ENCODE measurements at places on chromosomes 2 and 18.

- peak; percentile 69 for DNase-seq
Measured at GRCh38 chr2:36351736-36352349, 3.7 kb upstream of the CRIM1 start.

DNA sequence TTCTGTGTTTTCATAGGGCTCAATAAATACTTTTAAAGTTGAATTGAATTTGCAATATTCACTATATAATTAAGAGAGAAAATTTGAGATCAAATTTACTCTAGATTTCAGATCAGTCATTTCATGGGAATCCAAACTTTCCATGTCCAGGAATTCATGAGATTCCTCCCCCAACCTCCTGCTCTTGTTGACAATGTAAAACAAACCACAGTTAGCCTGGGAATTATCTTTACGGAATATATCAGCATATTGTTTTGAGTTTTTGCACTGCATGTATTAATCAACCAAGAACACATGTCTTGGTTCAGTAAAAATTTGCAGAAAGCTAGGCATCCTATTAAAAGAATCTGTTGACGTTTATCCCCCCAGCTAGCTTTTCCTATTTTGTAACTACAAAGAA is 42.3 kb downstream of the CYP1B1 start:
- DNase-seq, result no peak

GRCh38 chr2:8115456-8115855 is 566.4 kb upstream of the ID2 start:
- no peak for DNase-seq

- no peak for DNase-seq
Measured at GRCh38 chr2:103009871-103010270, 248.0 kb downstream of the TMEM182 start.

DNA sequence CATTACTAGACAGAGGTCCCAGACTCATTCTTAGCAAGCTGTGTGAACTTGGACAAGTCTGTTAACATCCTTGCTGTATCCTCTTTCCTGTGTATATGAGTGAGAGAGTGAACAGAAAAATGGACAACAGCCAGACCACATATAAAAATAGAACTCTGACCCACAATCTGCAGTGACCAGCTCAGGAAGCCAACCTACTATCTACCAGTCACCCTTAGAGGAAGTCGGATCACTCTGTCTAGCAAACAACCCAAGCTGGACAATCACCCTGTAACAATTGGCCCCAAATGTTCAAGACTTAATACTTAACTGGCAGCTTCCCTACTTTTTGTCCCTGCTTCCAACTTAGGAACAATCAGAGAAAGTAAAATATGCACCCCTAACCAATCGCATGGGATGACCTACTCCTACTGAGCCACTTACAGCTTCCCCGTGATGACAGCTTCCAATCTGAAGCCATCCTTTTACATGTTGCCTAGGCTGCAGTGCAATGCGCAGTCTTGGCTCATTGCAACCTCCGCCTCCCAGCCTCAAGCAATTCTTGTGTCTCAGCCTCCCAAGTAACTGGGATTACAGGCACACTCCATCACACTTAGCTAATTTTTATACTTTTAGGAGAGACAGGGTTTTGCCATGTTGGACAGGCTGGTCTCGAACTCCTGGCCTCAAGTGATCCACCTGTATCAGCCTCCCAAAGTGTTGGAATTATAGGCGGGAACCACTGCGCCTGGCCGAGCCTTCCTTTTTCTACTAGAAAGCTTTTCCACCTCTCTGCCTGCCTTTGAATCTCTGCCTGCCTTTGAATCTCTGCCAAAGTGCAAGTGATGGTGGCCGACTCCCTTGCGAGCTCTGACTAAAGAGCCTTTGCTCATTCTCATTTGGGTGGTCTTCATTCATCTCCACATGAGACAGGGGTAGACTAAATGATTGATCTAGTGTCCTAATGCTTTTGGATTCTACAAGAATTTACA is 158.3 kb upstream of the NDUFV2 start:
- DNase-seq, result no peak

GRCh38 chr2:3341336-3341735 is 36.3 kb downstream of the EIPR1 start:
- no peak for DNase-seq

- no peak for DNase-seq
Measured at GRCh38 chr2:194494401-194494800, 1162.6 kb upstream of the SLC39A10 start.

DNA sequence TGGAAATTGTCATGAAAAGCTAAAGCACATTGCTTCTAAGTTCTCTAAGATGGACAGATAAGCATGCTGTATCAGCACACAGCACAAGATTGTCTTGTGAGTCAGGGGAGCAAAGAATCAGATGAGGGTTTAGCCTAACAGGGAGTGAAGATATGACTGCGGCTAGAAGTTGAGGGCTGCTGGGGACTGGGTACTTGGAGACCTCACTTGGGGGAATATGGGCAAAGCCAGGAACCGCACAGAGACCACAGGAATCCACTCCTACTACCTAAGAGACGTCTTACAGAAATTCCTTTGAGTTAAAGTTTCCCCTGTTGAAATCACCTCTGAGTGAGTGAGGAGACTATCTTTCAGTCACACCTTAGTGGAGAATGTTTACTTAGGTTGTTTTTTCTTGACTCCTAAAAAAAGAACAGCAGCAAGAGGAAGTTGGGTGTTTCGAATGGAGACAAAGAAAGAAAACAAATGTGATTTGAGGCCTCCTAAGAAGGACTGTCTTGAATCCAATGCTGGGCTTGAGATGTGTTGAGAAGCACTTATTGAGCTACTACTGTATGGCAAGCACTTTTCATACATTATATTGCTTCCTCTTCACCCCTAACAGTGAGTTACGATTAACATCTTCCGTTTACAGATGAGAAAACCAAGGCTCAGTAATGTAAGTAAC is 100.7 kb downstream of the ANKRD44 start:
- DNase-seq, result peak; percentile 78

- DNase-seq, result no peak
Measured at GRCh38 chr2:110910423-110910822, 178.1 kb downstream of the ACOXL start.

- no peak for DNase-seq
Measured at GRCh38 chr2:15642011-15642814, 50.5 kb downstream of the DDX1 start.

GRCh38 chr2:96143848-96144480 is 1.3 kb downstream of the DUSP2 start:
- DNase-seq, result peak; percentile 67

DNA sequence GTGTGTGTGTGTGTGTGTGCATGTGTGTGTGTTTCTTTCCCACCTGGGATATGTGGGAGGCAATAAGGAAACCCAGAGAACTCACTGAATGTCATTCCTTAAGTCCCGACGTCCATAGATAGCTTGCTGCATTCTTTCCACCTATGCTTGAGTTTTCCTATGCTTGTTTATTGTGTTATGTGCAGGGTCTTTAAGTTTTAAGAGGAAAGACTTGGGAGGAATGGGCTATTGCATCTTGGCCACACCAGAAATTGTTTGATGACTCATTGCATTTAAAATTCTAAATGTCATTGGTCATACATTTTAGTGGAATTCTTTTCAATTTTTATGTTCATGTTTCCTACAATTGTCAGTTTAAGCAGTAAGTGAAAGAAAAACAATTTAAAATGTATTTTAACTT is 33.7 kb downstream of the STARD6 start:
- no peak for DNase-seq

- DNase-seq, result peak; percentile 52
Measured at GRCh38 chr2:166539340-166540162, 45.5 kb upstream of the SCN7A start.

- no peak for DNase-seq
Measured at GRCh38 chr2:60745761-60746160, 10.3 kb upstream of the PAPOLG start.

- peak; percentile 22 for DNase-seq
Measured at GRCh38 chr2:127407661-127408003, 10.6 kb upstream of the PROC start.

DNA sequence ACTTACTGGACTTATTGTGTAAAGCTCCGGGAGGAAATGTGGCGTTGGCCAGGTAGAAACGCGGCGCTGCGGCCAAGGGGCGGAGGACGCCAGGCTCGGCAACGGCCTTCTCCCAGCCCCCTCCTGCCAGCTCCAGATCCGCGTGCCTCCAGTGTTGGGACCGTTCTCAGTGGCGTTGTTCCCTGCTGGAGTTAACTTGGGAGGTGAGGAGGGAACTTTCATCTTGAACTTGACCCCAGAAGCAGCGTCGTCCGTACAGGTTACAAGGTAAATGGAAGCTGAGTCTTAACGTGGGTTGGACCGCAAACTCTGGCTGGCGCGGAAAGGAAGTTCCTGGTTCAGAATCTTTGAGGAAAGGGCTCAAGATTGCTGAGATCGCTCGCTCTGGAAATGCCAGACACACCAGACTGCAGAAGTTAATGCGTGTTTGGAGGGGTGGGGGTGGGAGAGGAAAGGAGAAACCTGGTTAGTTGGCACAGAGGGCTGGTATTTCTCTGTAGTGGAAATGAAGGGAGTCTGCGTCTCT is 1.3 kb downstream of the TANC1 start:
- DNase-seq, result no peak

- DNase-seq, result no peak
Measured at GRCh38 chr2:33909945-33910695, 311.0 kb upstream of the FAM98A start.

- no peak for DNase-seq
Measured at GRCh38 chr2:41572154-41572553, 475.7 kb upstream of the PKDCC start.

DNA sequence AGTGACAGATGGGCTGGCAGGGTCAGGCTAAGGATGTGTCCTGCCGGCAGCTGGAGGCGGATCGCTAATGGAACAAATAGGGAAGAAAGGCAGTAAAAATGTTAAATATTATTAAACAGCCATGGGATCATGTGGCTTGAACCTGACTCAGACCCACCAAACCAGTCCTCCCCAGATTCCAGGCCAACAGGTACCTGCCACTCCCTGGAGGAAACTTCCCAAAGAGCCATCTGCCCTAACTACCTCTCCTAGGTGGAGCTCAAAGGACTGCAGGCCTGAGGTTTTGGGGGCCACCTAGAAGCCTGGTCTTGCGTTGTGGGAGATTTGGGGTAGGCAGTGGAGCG is 34.3 kb downstream of the CIB4 start:
- DNase-seq, result no peak

GRCh38 chr18:59275406-59275949 is 2.2 kb upstream of the RAX start:
- no peak for DNase-seq

- DNase-seq, result peak; percentile 46
Measured at GRCh38 chr2:229856413-229856812, 65.4 kb downstream of the TRIP12 start.

- no peak for DNase-seq
Measured at GRCh38 chr2:40487602-40488001, 35.7 kb upstream of the SLC8A1 start.

- DNase-seq, result no peak
Measured at GRCh38 chr18:12639990-12640880, 17.7 kb downstream of the SPIRE1 start.

DNA sequence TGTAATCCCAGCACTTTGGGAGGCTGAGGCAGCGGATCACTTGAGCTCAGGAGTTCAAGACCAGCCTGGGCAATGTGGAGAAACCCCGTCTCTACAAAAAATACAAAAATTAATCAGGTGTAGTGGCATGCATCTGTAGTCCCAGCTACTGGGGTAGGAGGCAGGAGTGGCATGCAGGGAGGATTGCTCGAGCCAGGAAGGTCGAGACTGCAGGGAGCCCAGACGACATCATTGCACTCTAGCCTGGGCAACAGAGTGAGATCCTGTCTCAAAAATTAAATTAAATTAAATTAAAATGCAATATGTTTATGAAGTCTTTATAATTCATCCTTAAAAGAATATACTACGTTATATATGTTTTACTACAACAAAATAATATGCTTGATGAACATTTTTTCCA is 38.1 kb downstream of the CHN1 start:
- DNase-seq, result no peak

DNA sequence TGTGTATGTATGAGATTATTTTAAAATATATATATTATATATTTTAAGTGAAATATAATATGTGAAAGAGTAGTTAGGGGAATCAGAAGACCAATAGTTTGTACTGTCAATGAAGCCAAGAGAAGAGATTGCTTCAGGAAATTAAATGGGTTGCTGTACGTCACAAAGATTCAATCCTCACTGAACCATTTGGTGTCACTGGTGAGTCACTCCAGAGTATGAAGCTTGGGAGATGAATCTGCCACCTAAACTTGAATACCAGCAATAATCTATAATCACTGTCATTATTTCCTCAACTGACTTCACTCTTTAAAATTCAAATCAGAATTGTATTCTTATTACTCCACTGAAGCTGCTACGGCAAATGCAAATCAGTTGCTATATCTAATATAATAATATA is 41.9 kb upstream of the SCN9A start:
- DNase-seq, result peak; percentile 10

- DNase-seq, result no peak
Measured at GRCh38 chr18:68507781-68508180, 207.1 kb downstream of the TMX3 start.

GRCh38 chr2:160721089-160722040 is 227.8 kb upstream of the RBMS1 start:
- DNase-seq, result no peak

GRCh38 chr2:132489150-132489549 is 72.5 kb downstream of the GPR39 start:
- no peak for DNase-seq

GRCh38 chr18:32930695-32931301 is 158.0 kb upstream of the KLHL14 start:
- peak; percentile 71 for DNase-seq

GRCh38 chr2:202014318-202014717 is 19.3 kb upstream of the FZD7 start:
- DNase-seq, result no peak

DNA sequence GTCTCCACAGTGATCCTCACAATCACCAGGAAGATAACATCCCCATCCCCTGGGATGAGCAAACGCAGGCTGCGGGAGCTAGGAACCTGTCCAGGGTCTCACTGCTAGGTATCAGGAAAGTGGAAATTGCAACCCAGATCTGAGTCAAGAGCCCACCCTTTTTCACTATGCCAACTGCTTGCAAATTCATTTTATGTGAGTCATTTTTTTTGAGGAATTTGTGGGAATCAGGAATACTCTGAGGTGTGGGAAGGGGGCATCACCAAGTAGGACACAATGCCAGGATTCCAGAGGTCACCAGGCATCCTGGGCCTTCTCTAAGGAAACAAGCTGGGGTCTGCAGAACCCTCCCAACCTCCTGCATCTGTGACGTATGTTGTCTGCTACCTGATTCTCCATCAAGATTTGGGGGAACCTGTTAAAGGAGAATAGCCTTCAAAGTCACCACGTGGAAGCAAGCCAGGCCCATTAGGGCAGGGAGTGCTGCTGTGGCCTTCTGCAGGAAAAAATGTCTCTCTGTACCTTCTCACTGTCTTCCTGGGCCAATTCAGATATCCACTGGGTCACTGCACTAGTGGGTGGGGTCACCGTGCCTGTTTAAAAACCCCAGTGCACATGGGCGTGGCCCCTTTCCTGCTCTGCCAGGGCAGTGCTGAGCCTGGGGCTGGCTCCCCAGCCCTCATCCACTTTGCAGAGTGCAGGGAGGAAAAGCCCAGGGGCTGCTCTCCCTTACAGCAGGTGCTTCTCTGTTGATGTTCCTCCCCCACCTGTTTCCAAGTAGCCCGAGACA is 50.2 kb downstream of the MCFD2 start:
- DNase-seq, result no peak
